CD4-positive, alpha-beta T cell treated with Interleukin-15 for 1 hour (primary cell): ENCODE measurements at places on chromosomes 3 and 15.

- DNase-seq, result no peak
These were observed 120.8 kb downstream of the CLASP2 start for GRCh38 chr3:33597257-33597689.

GRCh38 chr15:78866803-78867202, 5.9 kb upstream of the MORF4L1 start:
- DNase-seq, result no peak

GRCh38 chr3:46027736-46028397, 584 bp upstream of the XCR1 start:
- no peak for DNase-seq

GRCh38 chr3:162143180-162143579, 646.6 kb downstream of the OTOL1 start:
- DNase-seq, result no peak

GRCh38 chr3:36147934-36148558, 232.3 kb upstream of the STAC start:
- no peak for DNase-seq

DNA sequence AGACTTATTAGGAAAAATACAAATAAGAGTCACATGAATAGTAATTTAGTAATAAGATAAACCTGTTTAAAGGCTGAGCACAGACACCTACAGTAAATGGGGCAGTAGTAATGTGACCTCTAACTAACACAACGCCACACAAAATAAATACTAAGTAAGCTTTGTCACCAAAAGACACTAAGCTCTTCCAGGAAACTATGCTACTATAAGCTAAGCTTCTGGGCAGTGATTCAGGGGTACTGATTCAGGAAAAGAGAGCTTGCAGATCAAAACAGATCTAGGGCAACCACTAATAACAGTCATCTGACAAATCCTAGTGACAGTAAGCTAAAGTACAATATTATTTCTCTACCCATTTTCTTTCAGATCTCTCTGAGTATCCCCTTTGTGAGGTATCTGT, 68.8 kb downstream of the PLOD2 start:
- no peak for DNase-seq

DNA sequence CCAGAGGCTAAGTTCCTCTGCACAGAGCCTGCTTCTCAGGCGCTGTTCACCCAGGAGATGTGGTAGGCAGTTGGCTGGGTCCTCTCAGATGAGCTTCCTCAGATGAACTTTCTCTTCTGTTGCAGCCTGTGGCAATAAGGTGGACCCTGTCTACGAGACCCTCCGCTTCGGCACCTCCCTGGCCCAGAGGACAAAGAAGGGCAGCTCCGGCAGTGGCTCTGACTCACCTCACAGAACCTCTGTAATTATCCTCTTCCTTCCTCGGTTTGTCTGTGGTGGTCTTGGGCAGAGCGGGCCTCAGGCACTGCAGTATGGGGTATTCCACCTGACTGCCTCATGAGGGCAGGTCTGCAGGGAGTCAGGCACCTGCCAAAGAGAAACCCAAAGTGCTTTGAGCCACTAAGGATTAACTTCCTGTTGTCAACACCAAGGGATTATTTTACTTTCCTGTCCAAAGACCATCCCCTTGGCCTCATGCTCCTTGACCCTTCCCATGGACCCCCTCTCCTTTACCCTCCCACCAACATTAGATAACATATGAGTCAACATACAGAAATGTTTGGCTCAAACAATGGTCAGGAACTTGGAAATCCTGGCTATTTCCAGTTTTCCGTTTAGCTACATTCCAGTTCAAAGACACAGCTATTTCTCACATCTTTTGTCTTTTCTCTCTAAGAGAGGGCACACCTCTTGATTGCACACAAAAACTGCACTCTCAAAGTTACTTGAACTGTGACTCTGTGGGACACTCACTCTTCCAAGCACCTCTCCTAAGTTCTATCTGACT, 105.9 kb downstream of the STAC start:
- no peak for DNase-seq

DNA sequence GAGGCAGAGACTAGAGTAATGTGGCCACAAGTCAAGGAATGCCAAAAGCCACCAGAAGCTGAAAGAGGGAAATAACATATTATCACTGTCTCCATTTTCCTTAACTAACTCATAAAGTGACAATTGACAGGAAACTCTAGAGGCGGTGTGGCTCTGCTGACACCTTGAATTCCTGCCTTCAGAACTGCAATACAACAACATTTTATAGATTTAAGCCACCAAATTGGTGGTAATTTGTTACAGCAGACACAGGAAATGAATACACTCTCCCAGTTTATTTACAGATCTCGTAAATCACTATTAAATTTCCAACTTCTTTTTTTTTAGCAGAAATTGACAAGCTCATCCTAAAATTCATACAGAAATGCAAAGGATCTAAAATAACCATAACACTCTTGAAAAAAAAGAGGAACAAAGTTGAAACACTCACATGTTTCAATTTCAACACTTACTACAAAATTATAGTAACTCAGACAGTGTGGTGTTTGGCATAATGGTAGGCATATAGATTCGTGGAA, 449.9 kb downstream of the OTOL1 start:
- no peak for DNase-seq

DNA sequence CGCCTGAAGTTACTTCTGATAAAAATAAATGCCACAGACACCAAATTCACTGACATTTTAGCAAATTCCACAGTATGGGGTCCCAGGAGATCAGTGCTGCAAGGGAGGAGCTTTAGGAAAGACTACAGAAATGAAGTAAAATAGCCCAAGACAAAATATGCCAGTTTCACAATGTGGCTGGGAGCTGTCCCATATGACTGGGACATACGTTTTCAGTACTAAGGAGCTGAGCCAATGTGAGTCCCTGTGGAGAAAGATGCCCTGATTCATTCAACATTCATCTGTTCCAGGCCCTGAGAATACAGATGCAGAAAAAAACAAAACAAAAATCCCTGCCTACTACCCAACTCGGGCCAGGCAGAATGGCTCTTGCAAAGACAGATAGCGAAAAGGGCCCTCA, 63.4 kb upstream of the FAM174B start:
- DNase-seq, result no peak

GRCh38 chr3:71726146-71726545, 944 bp upstream of the EIF4E3 start:
- DNase-seq, result peak; percentile 31

GRCh38 chr3:145798696-145799537, 362.1 kb downstream of the PLOD2 start:
- DNase-seq, result no peak

GRCh38 chr15:67085237-67085817, 19.9 kb downstream of the SMAD3 start:
- DNase-seq, result peak; percentile 53

DNA sequence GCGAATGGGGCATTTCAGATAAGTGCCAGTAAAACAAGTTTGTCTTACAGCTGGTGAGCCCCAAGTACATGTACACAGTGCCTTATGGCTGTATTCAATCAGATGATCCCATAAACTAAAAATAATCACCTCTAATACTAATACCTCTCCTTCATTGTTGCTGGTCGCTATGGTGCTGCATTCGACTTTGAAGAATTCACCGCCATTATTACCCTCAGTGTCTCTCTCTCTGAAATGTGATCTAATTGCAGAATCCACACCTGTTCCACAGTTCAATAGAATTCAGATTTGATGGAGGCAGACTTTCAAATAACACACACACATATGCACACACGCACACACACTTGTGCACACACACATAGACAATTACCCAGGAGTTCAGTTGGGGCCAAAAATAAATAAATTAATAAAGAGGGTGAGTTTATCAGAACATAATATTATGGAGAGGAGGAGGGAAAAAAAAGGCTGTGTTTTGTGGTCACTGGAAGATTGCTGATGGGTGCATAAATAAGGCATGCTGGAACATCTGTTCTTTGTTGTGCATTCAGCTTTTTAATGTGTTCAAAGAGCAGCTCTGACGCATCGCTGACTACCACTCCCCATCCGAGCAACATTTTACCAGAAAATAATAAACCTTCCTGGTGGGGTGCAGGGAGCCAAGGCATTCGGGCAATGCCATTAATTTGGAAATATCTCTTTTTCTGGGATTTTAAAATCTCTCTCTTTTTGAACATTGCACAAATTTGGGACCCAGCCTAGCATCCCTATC, 235.7 kb downstream of the SATB1 start:
- DNase-seq, result no peak

DNA sequence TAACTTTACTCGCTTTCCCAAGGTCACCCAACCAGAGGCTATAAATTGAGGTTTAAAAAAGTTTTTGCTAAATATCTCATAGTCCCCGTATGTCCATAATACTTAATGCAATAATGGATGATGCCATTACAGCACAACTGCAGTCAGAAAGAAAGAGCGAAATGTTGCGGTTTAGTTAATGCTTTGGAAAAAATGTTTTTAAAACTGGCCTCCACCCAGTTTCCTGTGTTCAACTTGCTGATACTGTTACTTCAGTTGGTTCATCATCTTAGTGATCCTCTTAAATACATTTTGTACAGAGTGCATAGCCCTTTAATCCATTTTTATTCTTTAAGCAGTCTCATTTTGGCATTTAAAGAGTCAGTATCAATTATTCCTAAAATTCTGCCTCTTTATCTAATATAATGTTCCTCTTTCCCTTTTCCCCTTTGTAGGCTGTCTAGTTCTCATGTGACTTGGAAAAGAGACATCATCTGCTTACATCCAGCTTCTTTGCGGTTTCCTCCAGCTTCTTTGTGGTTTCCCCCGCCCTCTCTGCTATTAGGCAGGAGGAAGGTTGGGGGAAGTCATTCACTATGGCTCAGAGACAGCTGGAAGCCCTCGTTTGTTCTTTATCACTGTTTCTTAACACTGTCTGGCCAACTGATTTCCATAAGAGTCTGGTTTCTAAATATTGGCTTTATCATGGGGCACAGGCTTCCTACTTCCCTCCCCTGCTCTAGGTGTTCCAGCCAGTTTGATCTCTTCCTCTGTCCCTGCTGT, 154.3 kb downstream of the GOLIM4 start:
- no peak for DNase-seq

DNA sequence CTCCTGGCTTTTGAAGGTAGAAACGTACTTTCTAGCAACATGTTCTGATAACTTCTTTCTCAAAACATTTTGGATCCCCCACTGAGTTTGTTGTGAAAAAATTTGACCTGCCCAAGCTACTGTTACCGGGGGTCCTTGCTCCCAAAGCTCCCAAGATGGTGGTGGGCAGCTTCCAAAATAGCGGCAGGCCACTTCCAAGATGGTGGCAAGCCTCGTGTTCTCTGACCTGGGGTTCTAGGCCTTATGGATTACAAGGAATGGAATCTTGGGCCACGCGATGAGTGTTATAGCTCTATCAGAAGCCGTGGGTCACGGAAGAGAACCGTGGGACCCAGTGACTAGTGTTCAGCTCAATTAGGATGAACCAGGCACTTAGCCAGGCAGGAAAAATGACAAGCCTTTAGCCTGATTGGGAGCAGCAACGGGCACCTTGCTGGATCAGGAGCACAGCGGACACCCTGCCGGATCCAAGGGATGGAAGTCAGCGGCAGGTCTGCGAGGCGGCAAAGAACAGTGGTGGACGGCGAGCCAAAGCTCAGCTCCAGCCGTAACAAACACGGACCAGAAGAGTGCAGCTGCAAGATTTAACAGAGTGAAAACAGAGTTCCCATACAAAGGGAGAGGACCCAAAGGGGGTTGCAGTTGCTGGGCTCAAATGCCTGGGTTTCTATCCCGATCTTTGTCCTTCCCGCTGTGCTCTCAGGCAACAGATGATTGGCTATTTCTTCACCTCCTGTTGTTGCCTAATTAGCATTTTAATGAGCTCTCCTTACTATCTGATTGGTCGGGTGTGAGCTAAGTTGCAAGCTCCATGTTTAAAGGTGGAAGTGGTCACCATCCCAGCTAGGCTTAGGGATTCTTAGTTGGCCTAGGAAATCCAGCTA, 133.3 kb downstream of the WDR72 start:
- no peak for DNase-seq

GRCh38 chr3:25663347-25663868, 1.3 kb downstream of the TOP2B start:
- DNase-seq, result peak; percentile 19

DNA sequence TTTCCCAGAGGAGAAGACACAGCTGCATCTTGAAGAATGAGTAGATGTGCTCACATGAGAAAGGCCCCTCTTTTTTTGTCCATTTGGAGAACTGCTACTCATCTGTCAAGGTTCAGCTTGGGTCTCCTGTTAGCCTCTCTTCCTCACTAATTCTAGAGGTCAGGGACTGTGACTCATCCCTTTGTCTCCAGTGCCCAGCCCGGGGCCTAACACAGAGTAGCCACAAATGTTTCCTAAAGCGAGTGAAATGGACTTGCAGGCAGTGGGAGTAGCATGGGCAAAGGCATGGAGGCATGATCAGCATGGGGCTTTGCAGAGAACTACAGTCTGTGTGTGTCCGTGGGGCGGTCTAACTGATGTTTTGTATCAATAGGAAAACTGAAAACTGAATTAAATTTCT, 33.9 kb upstream of the MRPS22 start:
- DNase-seq, result no peak

- no peak for DNase-seq
These were observed 5.7 kb downstream of the SNX33 start for GRCh38 chr15:75653347-75653913.

- DNase-seq, result no peak
These were observed 42.4 kb downstream of the TIGIT start for GRCh38 chr3:114336122-114336697.

GRCh38 chr15:86608461-86609205, 529.0 kb downstream of the AGBL1 start:
- DNase-seq, result no peak

DNA sequence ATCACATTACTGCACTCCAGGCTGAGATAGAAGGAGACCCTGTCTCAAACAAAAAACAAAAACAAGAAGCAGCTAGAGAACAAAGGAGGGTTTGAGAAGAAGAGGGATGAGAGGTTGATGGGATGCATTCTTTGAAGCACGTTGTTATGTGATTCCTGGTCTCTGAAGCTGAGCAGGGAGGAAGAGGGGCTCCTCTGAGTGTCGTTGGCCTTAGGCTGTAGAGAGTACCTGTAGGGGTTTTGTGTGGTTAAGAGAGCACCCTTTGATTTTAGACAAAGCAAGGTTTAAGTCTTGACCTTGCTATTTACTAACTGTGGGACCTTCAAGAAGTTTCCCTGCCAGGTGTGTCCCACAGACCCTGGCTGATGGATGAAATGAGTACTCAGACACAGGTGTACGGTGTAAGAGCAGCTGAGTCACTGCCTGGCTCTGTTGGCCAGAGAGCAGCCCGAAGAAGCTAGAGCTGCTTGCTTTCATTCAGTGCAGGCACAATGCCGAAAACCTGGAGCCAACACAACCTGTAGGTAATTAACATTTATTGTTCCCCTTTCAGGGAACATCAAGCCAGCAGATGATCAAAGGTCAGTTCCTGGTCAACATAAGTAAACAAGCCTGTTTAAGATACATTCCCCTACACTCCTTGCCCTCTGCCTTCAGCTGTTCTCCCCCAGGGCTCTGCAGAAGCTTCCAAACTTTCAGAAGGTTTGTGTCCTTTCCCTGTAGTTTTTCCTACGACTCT, 67.2 kb downstream of the LRRK1 start:
- no peak for DNase-seq

GRCh38 chr15:75367006-75367405, 1.4 kb downstream of the MAN2C1 start:
- DNase-seq, result no peak

DNA sequence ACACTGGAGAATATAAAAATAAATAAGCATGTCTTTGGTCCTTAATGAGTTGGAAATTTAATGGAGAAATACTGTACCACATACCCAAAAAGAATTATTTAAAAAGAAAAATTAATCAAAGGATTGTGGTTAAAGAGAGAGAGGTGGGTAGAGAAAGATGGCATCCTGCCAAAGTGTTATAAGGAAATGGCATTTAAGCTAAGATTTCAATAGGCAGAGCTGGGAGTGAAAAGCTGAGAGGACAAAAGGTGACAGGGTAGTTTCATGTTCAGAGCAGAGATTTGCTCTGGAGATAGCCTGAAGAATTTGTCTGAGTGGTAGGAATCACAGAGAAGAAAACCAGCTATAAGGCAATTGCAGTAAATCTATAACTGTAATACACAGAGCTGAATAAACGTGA, 181.0 kb downstream of the SI start:
- no peak for DNase-seq
